ENCODE measurements at places on chromosomes 3 and 15.

- DNase-seq: no peak
These were observed 1679.4 kb downstream of the OTOL1 start for GRCh38 chr3:163175970-163176369.

DNA sequence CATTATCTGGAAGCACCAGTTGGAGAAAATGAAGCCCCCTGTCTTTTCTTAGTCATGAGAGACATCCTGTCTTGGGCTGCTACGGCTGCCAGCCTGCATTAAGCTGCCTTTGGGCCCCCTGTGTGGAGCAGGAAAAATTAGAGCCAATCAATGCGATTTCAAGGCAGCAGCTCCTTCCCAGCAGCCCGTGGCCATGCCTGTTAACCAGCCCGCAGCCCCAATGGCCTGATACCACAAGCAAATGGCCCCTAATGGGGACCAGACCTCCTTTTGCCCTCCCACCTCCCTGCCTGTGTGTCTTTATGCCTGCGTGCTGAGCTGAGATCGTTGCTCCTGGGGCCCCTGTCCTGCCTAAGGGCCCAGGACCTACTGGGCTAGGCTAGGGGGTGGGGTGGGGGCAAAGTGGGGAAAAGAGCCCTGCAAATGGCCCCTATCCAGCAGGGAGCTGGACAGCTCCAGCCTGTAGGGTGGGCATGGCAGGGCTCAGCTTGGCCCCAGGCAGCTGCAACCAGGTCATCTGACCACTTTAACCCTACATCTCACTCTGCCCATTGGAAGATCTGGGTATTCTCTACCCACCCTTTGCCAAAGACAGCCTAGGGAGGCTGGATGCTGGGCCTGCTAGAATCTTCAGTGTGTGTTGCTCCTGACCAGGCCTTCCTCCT is 53.8 kb upstream of the MRPS22 start:
- DNase-seq: no peak

DNA sequence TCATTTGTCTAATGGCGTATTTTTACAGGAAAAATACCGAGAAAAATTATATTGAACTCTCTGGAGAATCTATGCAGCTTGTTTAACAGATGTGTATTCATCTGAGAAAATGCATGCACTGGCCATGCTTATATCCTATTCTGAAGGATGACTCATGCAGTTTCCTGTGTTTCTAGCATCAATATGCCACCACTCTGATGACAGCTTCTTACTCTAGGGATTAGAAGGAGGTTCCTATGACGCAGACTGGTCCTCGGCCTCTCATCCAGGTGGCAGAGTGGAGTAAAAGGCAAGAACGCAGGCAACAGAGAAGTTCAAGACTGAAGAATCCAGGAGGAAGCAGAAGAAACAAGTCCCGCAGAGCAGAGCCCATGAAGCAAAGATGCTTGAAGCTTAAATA is 910.0 kb upstream of the ROBO1 start:
- DNase-seq: no peak

- no peak for DNase-seq
These were observed 1076.8 kb downstream of the TUSC7 start for GRCh38 chr3:117786349-117786748.

DNA sequence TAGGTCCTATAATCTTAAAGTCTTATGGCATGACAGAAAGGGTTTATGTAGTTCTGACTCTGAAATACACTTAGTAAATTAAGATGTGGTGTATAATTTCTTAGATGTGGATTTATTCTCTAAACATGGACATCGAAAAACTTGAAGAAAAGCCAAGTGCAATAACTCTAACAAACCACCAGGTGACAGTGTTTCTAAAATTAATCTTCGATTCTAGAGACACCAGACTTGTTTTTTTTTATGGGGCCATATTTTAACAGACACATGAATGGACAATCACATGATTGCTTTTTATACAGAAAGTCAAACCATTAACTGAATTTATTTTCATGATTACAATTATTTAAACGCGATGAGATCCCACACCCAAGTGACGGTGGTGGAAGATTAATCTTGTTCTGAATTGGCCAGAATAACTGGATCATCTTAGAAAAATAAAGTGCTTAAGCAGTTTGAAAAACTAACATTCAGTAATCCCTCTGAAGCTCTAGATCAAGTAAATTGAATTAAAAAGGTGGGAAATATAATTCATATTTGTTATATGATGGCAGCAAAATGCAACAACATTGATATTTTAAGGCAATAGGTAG is 305.1 kb downstream of the LSAMP start:
- no peak for DNase-seq

DNA sequence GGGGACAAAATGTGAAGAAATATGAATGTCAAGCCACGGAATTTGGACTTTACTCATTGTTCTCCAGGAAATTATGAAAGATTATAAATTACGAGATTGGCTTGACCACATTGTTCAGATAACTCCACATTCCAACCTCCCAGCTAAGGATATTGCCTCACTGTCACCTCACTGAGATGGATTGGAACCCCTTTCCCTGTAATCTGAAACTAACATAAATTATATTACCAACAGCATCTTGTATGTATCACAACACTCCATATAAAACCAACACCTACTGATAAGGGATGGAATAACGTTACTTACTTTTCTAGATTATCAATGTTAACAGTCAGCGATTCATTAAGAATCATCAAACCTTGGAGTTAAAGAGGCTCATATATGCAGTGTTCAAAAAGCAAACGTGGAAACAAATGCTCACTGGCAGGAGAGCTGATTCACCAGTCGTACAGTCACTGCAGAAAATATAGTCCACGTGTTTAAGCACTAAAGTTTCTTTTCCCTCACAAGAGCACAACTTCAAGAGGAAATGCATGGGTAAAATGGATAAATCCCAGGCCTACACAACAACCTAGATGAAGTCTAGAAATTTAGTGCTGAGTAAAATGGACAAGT is 451.5 kb downstream of the FGF12 start:
- no peak for DNase-seq

All from activated T-cell treated with anti-CD3 and anti-CD28 coated beads for 24 hours (primary cell).